Glomerular endothelial cell (primary cell): ENCODE measurements at places on chromosomes 12 and 14. TPM values are rescaled to one million over a fixed set of nuclear protein-coding genes. Genes with fewer than 3 reads are reported as not detected.

SAV1 gene
- total RNA-seq, result 16.4 and 28.7 TPM in 2 replicates

MSRB3 gene
- total RNA-seq, result 23.0 and 35.3 TPM in 2 replicates

GRCh38 chr12:124328116-124328515 lies 33.2 kb downstream of the RFLNA start:
- DNase-seq, result no peak

DNA sequence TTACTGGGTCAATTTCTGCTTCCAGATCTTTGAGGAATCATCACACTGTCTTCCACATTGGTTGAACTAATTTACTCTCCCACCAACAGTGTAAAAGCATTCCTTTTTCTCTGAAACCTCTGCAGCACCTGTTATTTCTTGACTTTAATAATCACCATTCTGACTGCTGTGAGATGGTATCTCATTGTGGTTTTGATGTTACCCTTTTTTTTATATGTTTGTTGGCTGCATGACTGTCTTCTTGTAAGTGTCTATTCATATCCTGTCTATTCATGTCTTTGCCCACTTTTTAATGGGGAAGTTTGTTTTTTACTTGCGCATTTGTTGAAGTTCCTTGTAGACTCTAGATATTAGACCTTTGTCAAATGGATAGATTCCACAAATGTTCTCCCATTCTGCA lies 324.9 kb downstream of the NAV3 start:
- no peak for DNase-seq

- no peak for DNase-seq
Observed at GRCh38 chr14:73759183-73759713, 45.1 kb upstream of the PNMA1 start.

- DNase-seq, result no peak
Observed at GRCh38 chr12:6250343-6250742, 50.1 kb downstream of the CD9 start.

GRCh38 chr12:127619869-127620734 lies 646.9 kb upstream of the TMEM132C start:
- DNase-seq, result no peak

GRCh38 chr12:52415870-52416750 lies 10.0 kb upstream of the KRT82 start:
- no peak for DNase-seq
